ENCODE measurements at places on chromosomes 5 and 9.

- no peak for DNase-seq
These were observed 36.9 kb upstream of the RXRA start for GRCh38 chr9:134289241-134289875.

DNA sequence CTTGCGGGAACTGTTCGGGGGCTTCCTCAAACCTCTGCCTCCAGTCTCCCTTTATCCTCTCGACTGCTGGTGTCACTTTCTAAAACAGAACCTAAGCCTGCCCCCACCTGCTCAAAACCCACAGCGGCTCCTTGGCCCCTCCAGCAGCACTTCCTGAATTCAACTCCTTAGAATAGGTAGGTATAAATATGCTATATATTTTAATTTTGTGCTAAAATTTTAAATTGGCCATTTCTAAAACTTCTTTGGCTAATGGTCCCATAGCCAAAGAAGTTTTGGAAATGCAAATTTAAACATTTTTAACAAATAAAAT is 71.8 kb upstream of the TBC1D2 start:
- no peak for DNase-seq

- no peak for DNase-seq
These were observed 658 bp downstream of the PCDHGC4 start for GRCh38 chr5:141485321-141486055.

DNA sequence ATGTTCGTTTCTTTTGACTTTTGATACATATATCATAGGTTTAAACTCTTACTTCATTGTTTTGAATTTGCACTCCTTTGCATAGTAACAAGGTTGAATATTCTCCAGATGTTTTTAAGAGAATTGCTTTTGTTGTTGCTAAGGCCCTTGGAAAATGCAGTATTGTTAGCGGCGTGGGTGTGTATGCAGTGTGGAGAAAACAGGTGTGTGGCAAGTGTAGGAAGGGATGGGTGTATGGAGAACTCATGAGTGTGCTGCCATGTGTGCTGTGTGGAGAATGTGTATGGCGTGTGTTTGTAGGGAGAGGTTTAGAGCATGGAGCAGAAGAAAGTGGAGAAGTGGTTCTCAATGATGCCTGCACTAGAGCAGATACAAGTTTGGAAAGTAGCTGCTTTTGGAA is 87.3 kb downstream of the WWC1 start:
- no peak for DNase-seq

GRCh38 chr9:114906922-114907571 is 23.3 kb downstream of the TNFSF8 start:
- no peak for DNase-seq

DNA sequence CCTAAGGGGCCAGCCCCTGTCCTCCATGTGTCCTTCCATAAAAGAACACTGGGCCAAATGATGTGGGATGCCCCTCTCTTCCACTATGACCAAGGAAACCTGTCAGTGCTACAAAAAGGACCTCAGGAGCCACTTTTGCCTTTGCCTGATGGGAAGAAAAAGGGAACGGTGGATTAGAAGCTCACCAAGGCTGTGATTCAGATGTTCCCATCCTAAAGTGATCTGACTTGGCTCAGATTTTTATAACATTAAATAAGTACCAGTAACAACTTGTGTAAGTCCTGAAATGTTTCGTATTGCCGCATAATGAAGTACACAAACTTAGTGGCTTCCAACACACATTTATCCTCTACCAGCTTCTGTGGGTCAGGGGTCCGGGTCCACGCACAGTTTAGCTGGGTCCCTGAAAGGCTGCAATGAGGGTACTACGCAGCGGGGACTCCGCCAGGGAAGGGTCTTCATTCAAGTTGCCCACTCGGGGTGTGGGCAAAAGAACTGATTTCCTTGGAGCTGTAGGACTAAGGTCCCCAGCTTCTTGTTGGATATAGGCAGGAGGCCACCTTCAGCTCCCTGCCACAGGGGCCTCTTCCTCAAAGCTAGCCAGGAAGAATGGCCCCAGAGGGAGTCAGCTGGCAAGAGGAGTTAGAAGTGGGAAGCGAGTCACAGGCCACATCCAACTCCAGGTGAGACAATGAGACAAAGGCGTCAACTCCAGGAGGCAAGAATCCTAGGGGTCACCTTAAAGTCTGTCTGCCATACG is 60.4 kb downstream of the RAPGEF1 start:
- DNase-seq = no peak

DNA sequence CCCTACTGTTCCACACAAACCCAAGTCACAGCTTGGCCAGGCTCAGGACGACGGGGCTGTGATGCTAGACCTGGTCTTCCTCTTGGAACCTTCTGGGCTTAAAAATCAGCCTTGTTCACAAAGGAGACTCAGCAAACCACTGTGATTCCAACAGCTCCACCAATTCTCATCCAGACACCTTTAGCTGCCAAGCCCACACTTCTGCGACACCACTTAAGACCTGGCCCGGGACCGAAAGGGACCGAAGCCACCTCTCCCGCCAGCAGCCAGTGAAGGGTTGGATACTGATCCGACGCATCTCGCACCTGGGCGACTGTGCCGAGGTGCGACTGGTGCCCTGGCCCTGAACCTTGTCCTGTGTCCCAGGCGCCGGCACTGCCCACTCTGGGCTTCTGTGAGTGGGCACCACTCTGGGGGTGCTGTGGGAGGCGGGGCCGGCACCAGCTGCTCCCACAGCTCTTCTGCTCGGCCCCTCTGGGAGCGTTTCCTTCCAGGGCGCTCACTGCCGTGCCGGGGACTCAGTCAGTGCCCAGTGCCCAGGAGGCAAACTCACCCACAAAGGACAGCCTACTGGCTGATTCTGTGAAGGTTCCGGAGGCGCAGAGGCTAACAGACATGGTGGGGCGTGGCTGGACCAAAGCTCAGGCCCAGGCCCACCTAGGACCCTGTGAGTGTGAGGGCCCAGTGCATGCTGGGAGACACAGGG is 50.9 kb downstream of the EXD3 start:
- DNase-seq = no peak

GRCh38 chr9:113720495-113720894 is 155.6 kb upstream of the ZNF618 start:
- no peak for DNase-seq

DNA sequence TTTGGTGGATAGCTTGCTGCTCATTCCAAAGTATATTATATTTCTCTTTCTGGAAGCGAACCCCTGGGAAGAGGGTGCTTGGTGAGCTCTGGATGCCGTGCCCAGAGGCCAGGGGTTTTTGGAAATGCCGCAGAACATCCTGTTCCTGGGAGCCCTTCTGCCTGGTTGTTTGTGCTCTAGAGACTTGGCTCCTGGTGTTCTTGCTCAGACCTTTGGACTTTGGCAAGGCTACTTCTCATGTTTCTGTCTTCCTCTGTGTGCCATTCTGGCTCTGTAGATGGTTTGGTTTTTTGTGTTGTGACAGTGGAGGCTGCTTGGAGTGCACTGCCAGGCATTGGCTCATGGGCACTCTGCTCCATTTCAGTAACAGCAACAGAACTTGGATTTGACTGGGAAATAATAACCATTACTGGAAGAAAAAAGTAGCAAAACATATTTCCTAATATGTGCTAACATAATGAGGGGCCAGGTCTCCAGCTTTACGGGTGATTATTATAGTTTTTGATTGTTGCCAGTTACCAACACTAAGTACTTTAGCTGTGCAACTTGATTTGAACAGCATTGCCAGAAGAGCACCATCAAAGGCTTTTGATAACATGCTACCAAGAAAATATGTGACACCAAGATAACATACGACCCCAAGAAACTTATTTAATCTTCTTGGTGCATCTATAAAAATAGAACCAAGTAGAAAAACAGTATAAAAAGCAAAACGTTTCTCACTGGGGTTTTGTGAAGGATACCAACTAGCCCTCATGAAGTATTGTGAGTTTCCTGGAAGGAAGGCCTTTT is 94.2 kb downstream of the PCSK1 start:
- DNase-seq = no peak

- DNase-seq = no peak
These were observed 20.9 kb upstream of the HAPLN1 start for GRCh38 chr5:83741571-83741970.

DNA sequence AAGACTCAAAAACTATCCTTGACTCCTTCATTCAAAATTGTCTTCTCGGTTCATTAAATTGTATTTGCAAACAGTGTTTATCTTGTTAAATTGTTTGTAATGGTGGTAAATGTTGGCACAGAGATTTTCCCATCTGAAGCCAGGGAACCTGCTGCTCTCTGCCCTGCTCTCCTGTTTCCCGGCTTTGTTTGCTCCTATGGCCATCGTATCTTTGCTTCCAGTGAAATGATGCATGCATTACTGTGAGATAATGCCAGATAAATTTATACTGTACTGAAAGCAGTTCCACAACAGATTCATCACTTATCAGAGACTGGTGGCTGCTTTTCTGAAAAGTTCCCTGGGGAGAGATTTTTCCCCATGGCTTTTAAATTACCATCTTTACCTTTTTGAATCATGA is 81.4 kb downstream of the CD180 start:
- DNase-seq = no peak

DNA sequence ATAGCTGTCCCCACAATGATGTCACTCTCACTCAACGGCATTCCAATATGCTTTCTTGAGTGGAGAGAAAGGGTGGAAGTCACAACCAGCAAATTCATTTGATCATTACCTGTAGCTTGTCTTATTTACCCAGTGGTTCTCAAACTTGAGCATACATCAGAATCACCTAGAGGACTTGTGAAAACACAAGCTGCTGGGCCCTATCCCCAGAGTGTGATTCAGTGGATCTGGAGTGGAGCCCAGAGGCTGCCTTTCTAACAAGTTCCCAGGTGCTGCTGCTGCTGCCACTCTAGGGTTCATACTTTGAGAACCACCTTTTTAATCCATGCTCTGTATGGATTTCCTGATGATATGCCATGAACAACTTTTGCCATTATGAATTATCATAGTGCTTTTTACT is 94.7 kb downstream of the KLHL3 start:
- no peak for DNase-seq

- DNase-seq = no peak
These were observed 4.5 kb downstream of the LTC4S start for GRCh38 chr5:179798144-179798770.

- no peak for DNase-seq
These were observed at the start of gene PCDHGA1 for GRCh38 chr5:141330299-141331080. PCDHGA1 (plus strand) TSS chr5:141330514.

GRCh38 chr9:86893811-86894490 is 53.4 kb downstream of the GAS1 start:
- no peak for DNase-seq

DNA sequence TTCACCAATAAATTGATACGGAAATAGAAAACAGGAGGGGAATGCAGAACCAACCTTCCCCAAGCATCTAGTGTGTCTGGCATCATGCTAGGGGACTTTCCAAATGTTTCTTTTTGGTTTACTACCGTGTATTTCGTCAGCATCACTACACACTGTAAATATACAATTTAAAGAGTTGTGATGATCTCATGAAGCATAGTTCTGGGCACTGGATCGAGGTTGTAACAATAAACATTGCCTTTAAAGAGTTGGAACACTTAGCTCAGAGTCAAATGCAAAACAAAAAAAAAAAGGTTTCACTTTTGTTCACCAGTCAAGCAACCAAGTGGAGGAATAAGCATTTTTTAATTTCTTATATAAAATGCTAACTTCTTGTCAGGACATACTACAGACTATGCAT is 2.9 kb upstream of the SCAI start:
- DNase-seq = no peak

GRCh38 chr5:132528021-132528420 is 15.3 kb downstream of the IL5 start:
- no peak for DNase-seq

DNA sequence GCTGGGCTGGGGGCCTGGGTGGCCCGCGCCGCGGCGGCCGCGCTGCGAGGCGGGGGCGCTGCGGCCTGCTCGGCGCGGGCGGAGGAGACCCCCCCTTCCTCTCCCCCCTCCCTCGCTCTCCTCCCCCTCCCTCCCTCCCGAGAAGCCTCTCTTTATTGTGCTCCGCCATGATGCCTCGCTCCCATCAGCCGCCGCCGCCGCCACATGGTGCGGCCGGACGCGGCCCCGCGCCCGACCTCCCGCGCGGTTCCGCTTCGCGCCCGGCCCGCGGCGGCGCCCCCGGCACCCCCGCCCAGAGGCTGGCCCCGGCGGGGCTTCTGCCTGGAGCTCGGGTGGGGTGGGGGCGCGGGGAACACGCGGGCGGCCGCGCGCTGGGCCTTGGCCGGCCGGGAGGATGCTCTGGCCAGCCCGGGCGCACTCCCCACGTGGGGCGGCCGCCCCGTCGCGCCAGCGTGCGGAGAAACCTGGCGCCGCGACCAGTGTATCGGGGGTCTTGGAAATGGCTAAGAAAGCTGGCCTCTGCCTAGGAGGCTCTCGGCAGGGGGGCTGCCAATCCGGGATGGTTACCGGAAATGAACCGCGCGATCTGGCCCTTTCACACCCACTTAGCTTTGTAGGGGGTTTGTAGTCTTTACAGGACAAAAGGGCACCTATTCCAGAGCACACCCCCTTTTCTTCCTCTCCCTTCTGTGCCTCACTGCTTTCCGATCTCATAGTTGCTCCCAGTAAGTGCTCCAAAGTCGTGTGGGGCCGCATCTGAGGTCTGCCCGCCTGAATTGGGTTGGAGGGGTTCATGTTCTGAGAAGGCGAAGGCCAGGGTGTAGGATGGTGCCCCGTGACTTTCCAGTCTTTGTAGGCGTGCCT is 1.0 kb downstream of the SET start:
- DNase-seq = peak; percentile 53

DNA sequence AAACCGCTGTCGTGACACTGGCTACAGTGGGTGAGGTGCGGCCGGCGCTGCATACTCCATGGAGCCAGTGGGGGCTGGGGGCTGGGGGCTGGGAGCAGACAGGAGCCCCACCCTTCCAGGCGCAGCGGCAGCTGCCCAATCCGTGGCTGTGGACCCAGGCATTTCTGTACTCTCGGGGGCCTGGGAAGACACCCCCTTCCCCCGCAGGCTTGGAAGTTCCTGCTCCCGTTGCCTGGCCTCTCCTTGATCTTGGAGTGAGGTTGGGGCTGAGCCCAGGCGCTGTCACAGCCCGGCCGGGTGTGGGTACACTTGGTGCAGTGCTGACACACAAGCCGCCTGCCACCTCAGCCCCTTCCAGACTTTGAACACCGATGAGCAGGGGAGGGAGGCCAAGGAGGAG is 27.7 kb upstream of the GGTA1 start:
- no peak for DNase-seq

DNA sequence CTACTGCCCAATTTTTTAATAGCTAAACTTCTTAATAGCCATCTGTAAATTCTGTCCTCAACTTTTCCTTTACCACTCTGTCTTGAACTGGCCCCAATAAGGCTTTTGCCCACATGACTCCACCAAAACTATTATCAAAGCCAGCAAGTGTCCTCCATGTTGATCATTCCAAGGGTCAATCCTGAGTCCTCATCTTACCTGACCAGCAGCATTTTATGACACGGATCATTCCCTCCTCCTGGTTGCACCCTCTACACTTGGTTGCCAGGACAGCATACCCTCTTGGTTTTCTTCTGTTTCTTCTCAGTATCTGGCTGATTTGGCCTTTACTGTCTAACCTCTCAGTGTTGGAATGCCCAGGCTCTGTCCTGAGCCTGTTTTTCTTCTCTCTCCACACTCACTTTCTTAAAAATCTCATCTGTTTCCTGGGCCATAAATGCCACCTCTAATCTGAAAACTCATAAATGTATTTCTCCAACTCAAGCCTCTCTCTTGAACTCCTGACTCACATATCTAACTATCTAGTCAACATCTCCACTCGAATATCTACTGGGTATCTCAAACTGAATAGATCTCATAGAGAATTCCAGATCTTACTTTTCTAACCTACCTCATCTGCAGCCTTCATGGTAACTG is 40.0 kb upstream of the CDC42SE2 start:
- no peak for DNase-seq

Measured in stimulated activated CD4-positive, alpha-beta T cell treated with anti-CD3 and anti-CD28 coated beads, Interleukin-2, amount 100 ng/mL, for 4 hours (primary cell).